ENCODE measurements at places on chromosomes 3 and 15. TPM values are rescaled to one million over a fixed set of nuclear protein-coding genes. Genes with fewer than 3 reads are reported as not detected.

DNA sequence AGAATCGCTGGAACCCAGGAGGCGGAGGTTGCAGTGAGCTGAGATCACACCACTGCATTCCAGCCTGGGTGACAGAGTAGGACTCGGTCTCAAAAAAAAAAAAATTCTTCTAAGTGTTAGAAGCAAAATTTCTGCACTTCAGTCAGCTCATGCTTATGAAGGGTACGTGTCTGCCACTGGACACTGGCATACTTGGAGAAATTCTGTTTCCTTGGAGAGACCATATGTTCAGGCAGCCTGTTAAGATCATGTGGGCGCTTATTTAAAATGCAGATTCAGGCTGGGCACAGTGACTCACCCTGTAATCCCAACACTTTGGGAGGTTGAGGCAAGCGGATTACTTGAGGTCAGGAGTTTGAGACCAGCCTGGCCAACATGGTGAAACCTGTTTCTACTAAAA is 85.6 kb upstream of the IQSEC1 start:
- no peak for DNase-seq

- no peak for DNase-seq
Observed at GRCh38 chr3:110026421-110026820, 689.1 kb upstream of the DPPA4 start.

NTRK3 gene
- 1.6 TPM for total RNA-seq

LNP1 gene
- 4.2 TPM for total RNA-seq

DNA sequence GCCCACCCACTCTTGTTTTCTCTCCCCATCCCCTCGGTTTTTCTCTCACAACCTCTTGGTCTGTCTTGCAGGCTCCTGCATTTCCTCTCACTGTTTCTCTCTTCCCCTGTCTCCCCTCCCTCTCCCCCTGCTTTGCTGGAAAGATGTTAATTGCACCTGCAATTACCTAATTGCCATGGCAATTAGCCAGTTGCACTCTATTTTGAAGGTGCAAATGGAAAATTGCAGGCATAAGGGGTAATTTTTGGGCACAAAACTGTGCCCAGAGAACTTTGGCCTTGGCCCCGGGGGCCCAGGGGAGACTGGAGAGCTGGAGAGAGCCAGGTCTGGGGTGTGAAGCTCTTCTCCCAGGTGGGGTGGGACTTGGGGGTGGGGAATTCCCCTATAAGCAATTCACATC is 164.5 kb upstream of the TLE3 start:
- DNase-seq, result no peak

GRCh38 chr3:78483090-78483489 is 1284.7 kb downstream of the ROBO1 start:
- no peak for DNase-seq

CCR3 gene
- not detected for total RNA-seq

MAP3K13 gene
- 8.4 TPM for total RNA-seq

GRCh38 chr15:80641384-80641783 is 53.7 kb upstream of the ABHD17C start:
- DNase-seq, result no peak

- DNase-seq, result no peak
Observed at GRCh38 chr3:48935530-48935929, 16.9 kb downstream of the ARIH2 start.

DNA sequence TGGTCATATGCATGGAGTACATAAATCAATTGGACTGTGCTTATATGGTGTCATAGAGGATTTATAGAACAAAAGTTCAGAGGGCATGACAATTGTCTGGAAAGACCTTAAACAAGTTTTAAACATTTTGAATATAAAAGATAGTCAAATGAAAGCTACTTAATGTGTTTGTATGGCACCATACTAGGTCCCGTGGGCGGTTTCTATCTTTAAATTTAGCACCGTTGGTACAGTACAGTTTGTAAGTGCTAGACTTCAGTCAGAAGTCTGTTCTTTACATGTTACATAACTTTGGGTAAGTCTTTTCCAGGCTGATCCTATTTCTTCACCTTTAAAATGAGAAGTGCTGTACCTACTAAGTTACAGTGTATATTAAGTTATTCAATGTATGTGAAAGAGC is 373.4 kb upstream of the ARL6 start:
- no peak for DNase-seq

TMC3 gene
- total RNA-seq, result not detected

COL6A5 gene
- total RNA-seq, result not detected
